ENCODE measurements at places on chromosomes 5 and 9. TPM values are rescaled to one million over a fixed set of nuclear protein-coding genes. Genes with fewer than 3 reads are reported as not detected.

MARCHF3 gene
- 58.2 TPM for total RNA-seq

TAF11L10 gene
- total RNA-seq: not detected

HRCT1 gene
- total RNA-seq: 0.51 TPM

NTMT1 gene
- 28.7 TPM for total RNA-seq

ATG12 gene
- 78.4 TPM for total RNA-seq

SLIT3 gene
- 29.4 TPM for total RNA-seq

ERGIC1 gene
- total RNA-seq: 257 TPM

PRDM9 gene
- not detected for total RNA-seq

FOXD4 gene
- under 0.01 TPM for total RNA-seq

C1QTNF2 gene
- 0.32 TPM for total RNA-seq

JAKMIP2 gene
- 5.9 TPM for total RNA-seq

C5orf52 gene
- not detected for total RNA-seq

ARID3C gene
- total RNA-seq: not detected

CA9 gene
- total RNA-seq: 8.1 TPM

HNRNPAB gene
- total RNA-seq: 40.7 TPM
